Calu3 (cell line): ENCODE measurements at places on chromosomes 7 and 10. TPM values are rescaled to one million over a fixed set of nuclear protein-coding genes. Genes with fewer than 3 reads are reported as not detected.

BUD31 gene
- total RNA-seq: 62.8 and 82.7 TPM in 2 replicates

CPA4 gene
- total RNA-seq: not detected in 2 replicates

DNA sequence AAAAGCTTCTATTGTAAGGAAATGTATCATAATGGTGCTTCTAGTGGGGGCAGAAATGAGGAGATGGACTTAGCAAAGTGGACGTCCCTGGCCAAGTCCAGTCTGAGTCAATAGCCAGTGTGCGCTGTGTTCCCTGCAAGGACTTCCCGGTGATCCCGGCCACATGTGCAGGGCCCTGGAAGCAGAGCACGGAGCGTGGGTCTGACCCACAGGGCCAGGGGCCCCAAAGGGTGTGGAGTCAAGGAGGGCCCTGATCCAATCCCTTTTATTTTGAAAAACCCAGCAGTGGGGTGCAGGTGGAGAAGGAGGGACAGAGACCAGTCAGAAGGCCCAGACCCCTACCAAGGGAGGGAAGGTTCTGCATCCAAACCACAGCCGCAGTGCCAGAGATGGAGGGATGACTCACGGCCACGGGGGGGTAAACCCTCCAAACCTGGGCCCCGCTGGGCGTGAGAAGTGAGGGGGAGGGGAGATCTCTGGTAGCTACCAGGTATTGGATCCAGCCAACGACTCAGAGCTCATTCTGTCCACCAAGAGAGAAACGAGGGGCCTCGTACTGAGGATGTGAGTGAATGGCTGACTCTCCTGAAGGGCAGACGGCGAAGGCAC, 57.2 kb upstream of the VIPR2 start:
- no peak for DNase-seq

DNA sequence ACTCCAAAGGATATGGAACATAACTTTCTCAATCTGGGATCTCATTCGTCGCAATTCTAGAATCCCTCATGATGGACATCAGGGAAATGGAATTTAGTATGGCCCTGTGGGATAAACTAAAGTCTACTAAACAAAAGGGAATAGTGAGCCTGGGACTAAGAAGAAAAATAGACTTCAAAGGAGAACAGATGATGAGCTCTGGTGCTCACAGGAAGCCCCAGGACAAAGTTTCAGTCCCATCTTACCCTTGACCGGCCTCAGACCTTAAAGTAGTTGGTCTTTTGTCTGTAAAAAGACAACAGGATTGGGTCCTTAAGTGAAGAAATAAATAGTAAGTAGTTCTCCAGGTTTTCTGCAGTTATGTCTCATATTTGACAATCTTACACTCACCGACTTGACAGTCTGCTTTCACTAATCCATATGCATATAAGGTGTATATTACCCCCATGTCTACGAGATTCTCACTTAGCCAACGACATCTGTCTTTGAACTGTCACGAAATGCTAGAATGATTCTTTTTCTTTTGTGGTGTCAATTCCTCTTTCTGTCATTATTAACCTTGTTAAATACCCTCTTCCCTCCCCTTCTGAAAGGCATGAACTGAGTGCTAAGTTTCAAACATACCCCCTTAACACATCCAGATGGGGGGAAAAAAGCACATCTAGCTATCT, 10.9 kb upstream of the IKZF1 start:
- DNase-seq: no peak

DNA sequence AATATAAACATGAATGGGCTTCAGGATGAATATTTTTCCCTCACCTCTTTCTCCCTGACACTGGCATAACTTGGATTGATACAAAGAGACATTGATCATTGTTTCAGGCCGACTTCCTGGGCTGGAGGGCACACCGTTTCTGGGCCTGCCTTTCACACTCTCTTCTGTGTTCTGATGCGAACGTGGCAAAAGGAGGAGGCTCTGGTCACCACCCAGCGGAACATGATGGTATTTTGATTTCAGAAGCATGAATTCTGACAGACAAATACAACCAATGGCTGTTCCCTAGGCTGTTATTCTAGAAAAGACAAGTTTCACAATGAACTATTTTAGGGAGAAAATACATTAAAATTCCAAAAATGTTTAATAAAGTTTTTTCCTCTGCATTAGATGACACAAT, 534.5 kb upstream of the MKI67 start:
- no peak for DNase-seq

DNA sequence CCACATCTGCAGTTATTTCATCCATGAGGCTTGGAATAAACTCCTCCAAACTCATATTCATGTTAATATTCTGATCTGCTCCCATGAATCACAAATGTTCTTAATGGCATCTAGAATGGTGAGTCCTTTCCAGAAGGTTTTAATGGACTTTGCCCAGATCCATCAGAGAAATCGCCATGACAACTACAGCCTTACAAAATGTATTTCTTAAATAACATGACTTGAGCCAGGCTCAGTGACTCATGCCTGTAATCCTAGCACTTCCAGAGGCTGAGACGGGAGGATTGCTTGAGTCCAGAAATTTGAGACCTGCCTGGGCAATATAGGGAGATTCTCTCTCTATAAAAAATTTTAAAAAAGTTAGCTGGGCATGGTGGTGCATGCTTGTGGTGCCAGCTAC, 102.1 kb upstream of the TMEM168 start:
- no peak for DNase-seq

NPC1L1 gene
- total RNA-seq: 45.0 and 46.0 TPM in 2 replicates

DNA sequence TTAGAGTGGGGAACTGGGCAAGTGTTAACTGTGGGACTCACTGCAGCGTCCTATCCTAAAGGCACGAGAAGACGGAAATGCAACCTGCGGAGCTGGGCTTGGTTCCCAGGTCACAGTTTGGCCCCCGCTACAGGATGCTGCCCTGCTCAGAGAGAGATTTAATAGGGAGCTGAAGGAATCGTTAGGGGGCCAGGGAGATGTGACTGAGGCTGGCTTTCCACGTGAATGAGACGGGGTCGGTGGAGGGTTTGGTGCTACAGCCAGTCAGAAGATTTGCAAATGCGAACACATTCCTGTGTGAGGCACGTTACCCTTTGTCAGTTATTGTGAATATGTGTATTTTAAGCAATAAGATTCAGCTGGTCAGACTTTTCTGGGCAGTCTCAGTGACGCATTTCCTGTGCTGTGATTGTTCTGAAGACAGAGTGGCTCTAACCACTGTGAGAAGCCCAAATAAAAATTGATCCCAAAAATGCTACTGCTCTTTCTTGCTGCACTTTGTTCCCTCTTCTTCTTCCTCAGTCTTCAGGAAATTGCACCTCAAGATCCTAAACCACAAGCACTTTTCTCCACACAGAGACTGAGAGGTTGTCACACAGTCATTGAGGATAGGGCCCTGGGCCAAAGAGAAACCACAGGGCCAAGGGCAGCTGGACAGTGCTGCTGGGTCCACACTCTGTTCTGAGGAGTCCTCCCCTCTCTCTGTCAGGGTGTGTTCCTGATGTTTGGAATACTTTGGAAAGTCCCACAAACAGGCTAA, 21.2 kb downstream of the CYP17A1 start:
- no peak for DNase-seq

DNA sequence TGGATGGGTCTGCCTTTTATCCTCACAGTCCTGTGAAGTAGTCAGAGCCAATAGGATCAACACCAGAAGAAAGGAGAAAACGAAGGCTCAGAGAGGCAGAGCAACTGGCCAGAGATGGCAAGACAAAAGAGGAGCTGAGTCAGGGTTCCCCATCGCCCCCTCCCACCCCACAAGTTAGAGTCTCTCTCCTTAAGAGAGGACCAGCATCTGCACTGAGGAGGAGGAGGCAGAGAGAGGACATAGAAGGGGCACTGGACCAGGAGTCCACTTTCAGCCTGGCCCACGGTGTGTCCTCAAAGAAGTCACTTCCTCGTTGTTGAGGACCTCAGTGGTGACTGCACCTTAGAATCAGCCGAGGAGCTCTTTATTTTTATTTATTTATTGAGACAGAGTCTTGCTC, 11.6 kb downstream of the SPOCK2 start:
- no peak for DNase-seq

FAM241B gene
- 22.9 and 25.2 TPM in 2 replicates for total RNA-seq

- no peak for DNase-seq
These were observed 171.3 kb upstream of the PRKCQ start for GRCh38 chr10:6751363-6751762.

GRCh38 chr10:128050936-128051335, 75.3 kb downstream of the MKI67 start:
- no peak for DNase-seq

PYROXD2 gene
- 7.0 and 10.1 TPM in 2 replicates for total RNA-seq

HTRA1 gene
- 1.3 and 2.4 TPM in 2 replicates for total RNA-seq

- no peak for DNase-seq
These were observed 505.6 kb downstream of the GALNT17 start for GRCh38 chr7:71637578-71637977.

- DNase-seq: no peak
These were observed 75.9 kb downstream of the SORBS1 start for GRCh38 chr10:95485056-95485844.

- DNase-seq: peak; percentile 85
These were observed 37.0 kb downstream of the GPR22 start for GRCh38 chr7:107506674-107507339.

DNA sequence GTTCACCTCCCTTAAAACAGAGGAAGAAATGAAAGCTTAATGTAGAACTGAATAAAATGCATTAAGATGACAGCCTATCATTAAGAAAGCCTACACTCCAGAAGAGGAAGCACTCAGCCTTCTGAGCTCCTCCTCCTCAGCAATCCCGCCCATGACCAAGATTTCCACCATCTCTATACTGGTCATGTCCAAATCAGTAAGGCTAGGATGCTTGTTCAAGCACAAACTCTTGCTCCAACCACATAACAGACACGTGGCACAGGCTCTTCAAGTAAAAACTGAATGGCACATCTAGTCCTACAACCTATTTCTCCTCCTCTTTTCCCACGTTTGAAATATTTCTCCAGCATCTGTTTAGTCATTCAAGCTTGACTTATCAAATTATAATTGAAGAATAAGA, 454.1 kb downstream of the PARD3 start:
- no peak for DNase-seq

KCNH2 gene
- total RNA-seq: 0.45 and 0.66 TPM in 2 replicates

DNA sequence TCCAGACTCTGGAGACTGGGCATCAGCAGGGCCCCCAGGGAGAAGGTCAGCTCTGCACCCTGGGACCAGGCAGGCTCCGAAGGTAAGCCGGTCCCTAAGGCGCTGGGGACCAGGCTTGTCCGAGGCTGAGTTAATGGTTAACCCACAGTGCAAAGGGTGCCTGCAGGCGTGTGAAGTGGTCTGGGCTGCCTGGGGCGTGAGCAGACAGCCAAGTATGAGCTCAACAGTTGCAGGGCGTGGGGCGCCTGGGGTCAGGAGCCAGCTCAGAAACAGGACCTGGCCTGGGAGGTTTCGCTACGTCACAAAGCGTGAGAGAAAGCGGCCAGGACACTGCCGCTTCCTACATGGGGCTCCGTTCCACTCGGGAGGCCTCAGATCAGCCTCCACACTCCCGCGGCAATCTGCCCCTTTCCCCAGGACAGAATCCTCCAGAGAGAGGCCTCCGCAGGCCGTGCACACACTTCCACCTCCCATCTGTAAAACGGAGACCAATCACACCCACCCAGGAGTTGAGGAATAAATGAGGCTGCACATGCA, 16.0 kb downstream of the PDGFA start:
- peak; percentile 94 for DNase-seq

- DNase-seq: no peak
These were observed 55.1 kb downstream of the FAM53B start for GRCh38 chr10:124688889-124689670.

ANLN gene
- 207 and 274 TPM in 2 replicates for total RNA-seq

PNLIPRP3 gene
- not detected in 2 replicates for total RNA-seq

CYP3A4 gene
- 0.15 TPM in 1 of 2 replicates, not detected in the other for total RNA-seq

DNA sequence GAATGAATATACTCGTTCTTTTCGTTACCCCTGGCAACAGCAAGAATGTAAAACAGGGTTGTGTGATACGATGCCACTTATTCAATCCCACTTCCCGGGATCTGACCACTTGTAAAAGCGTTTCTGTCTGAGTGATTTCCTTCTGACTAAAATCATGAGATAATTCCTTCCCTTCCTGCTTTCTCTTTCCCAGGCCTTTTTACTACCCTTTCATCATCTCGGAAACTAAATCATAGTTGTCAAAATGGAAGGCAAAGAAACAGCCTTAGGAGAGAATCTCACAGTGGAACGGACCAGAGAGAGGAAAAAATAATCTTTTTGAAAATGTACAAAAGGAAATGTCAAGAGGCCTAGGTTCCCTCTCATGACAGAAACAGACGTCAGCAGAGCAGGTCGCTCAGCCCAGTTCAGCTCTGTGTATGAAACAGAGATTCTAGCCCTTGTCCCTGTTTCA, 29.8 kb downstream of the DIP2C start:
- DNase-seq: no peak

- DNase-seq: no peak
These were observed 4.5 kb downstream of the DEPP1 start for GRCh38 chr10:44974082-44974627.

DNA sequence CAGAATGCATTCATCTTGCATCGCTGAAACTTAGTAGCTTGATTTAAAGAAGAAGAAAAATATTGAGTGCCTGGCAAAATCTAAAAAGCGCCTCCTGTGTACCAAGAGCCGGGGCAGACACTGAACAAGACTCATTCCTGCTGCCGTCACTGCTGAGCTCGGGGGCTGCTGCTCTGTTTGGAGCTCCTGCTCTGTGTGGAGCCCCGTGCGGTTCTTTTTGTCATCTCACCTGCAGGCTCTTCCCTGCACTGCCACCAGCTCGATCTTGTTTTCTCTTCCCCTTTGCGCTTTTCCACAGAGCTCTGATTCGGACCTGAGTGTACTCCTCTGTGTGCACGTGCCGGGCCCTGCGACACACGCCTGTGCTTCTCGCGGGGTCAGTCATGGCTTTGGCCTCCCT, 462.1 kb upstream of the DPP6 start:
- DNase-seq: no peak

GRCh38 chr10:78247266-78247665, 213.6 kb downstream of the RPS24 start:
- no peak for DNase-seq

GRCh38 chr10:57983281-57983791, 284.4 kb downstream of the IPMK start:
- no peak for DNase-seq

- DNase-seq: no peak
These were observed 16.9 kb downstream of the PRKRIP1 start for GRCh38 chr7:102413091-102413490.

GRCh38 chr7:132577206-132578049, 1.2 kb upstream of the PLXNA4 start:
- DNase-seq: peak; percentile 9
